ENCODE measurements at places on chromosomes 3 and 15.

- no peak for DNase-seq
Observed at GRCh38 chr15:100899601-100900000, 19.6 kb upstream of the LRRK1 start.

- no peak for DNase-seq
Observed at GRCh38 chr3:167653760-167654159, at the start of gene WDR49. WDR49 (minus strand) TSS chr3:167653942; CDS start chr3:167653425, 517 bp downstream.

DNA sequence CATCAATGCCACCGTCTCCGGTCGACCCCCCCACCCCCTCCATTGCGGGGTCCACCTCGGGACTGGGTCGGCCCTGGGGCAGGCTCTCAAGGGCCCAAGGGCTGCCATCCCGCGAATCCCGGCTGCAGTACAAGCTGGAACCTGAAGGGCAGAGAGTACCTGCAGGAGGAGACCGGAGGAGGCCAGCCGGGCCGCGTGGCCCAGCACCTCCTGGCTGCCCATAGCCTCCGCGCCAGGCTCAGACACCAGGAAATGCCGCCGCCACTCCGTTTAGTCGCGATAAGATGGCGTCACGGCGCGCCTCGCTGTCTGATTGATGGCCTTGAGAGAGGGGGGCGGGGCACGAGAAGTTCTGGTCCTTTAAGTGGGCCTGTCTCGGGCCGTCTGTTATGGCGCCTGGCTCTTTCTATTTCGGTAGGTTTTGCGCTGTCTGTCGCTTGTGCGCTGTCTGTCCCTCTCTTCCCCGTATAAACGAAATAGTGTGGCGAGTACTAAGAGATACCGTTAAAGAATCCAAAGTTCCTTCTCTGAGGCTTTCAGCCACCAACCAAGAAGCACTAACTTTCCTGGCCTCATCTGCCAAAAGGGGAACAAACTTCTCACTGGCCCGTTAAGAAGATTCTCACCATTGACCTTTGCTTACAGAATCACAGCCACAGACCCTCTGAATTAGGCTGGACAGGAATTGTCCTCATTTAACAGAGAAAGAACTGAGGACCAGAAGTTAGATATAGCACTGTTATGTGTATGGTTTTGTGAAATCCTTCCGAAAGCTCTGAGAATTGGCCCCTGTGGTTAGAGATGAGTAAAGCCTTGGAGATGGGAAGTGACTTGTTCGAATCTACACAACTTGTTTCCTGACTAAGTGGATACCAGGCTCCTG is at the start of gene RFT1:
Gene RFT1, minus strand, starts transcription at position 257 of the 883 bp plus-strand sequence. Its CDS starts 35 bp downstream, at position 222.
- DNase-seq: peak; percentile 99

GRCh38 chr3:98361289-98361688 is 7.6 kb downstream of the OR5K4 start:
- no peak for DNase-seq

DNA sequence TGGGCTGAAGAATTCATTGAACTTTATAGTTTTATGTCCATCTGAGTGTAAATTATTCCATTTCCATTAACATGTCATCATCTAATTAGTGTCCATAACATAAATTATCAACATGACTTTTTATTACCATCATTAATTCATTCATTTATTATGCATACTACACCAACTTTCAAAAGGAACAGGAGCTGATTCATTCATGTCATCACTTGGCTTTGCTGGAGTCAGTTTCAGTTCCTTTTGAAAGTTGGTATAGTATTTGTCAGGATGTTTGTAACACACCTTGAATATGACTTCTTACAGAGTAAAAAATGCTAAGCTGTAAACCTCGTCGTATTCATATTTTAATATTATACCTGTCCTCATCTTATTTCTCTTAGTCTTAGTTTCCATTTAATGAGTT is 298.0 kb upstream of the RBMS3 start:
- DNase-seq: no peak

DNA sequence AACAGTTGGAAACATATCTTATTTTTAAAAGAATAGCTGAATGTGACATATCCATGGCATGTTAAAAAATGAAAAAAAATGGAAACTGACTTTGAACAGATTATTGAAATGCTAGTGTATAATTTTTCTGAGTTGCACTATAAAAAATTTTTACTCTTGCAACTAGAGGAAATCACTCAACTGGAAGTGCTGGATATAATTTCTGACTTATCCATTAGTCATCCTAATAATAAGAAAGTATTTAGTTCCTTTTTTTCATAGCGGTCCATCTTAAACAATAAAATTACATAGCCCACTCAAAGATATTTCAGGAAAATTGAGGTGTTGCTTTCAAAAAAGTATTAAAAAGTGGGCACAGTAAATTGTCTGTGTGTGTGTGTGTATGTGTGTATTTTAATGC is 80.7 kb downstream of the MBNL1 start:
- no peak for DNase-seq

GRCh38 chr15:76178296-76179000 is 118.7 kb downstream of the TMEM266 start:
- DNase-seq: no peak

All from activated T-cell treated with anti-CD3 and anti-CD28 coated beads, Interleukin-2, amount 50 U/mL, for 48 hours (primary cell).